ENCODE measurements at places on chromosomes 4 and X.

DNA sequence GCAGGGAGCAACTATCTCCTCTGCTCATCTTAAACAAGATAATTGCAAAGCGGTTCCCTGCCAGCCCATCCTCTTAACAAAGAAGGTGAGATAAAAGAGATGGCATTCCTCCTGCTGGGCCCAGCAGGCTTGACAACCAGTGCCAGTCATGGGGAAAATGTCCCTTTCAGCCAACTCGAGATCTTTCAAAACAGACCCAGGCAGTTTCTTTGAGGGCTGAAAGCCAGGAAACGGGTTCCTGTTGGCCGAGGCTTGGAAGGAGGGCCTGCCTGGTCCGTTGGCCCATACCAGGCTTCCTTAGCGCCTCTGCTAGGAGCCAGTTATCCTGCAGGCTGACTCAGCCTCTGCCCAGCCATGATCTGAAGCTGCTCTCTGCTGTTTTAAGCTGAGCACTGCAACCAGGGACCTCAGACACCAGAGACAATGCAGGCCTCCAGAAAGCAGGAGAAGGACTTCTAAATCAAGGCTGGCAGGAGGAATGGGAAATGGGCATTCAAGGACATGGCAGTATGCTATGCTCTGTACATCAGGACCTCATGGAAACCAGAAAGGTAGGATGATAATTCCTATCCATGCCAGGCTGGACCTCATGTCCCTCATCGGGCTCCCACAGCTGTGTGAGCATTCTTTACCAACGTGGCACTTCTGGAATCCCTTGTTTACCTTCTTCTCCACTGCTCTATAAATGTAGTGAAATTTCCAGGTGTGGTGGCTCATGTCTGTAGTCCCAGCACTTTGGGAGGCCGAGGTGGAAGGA lies 42.4 kb upstream of the SLC2A9 start:
- DNase-seq = peak; percentile 52

DNA sequence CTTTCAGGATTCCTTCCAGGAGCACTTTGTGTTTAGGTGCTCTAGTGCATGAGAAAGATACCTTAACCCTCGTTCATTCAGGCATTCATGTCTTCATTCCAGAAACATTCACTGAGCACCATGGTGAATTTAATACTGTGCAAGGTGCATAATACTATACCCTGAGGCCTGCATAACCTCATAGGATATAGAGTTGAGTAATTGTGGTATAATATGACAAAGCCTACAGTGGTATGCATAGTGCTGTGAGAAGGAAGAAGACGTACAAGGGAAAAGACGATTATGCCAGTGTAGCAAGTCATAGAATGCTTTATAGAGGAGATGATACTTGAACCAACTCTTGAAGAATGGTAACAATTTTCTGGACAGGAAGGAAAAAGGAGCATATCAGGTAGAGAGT lies 34.3 kb downstream of the MTM1 start:
- no peak for DNase-seq

DNA sequence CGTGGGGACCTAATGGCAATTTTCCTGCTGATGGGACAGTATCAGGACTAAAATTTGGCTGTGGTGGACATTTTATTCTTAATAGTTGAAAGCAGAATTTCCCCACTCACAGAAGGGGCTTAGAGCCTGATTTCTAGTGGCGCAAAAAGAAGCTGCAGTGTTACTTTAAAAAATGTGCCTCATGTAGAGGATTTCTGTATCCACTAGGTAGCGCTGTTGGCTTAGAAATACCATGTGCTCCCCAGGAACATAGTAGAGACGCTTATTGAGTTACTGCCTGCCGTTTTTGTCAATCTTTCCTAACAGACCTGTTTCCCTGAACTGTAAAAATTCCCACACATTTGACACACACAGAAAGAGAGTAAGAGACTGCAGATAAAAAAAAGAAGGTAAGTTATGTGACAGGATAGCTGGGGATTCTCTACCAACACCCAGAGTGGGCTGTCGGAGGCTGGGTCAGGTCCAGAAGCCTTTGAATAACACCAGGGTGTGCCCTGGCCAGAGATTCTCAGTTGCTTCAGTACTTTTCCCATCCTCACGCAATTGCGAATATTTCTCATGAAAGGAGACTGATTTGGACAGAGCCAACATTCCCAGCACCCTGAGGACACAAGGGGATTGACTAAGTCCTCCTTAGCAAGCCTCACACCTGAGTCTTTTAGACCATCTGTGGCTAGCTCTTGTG lies 88.4 kb downstream of the ZXDA start:
- peak; percentile 24 for DNase-seq

DNA sequence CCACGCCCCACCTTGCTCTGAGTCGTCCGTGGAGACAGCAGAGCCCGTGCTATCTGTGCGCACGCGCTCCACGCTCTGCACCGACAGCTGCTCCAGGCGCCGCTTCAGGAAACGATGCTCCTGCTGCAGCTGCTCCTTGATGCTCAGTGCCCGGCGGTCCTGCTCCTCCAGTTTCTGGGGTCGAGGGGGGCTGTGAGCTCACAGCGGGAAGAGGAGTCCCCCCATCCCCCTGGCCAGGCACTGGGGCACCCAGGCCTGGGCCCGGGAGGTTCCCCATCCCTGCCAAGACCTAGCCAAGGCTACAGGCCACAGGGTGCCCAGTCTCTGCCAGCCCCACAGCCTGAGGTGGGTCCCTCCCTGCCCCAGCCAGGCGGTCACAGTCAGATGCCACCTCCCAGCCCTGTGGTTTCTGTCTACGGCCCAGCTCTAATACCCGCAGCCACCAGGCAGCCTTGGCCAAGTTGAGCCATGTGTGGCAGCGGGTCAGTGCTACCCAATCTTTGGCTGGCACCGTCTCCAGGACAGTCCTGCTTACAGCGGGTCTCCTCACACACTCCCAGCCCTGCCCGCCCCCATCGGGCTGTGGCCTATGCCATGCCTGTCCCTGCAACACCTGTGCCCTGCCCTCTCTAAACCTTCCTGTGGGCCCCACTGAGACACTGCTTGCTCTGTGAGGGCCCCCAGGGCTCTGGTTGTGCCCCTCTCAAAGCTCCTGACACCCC lies 9.3 kb upstream of the HAUS3 start:
- no peak for DNase-seq
